Activated T-cell treated with anti-CD3 and anti-CD28 coated beads, Interleukin-2, amount 50 U/mL, for 24 hours (primary cell): ENCODE measurements at places on chromosomes 3 and 15.

DNA sequence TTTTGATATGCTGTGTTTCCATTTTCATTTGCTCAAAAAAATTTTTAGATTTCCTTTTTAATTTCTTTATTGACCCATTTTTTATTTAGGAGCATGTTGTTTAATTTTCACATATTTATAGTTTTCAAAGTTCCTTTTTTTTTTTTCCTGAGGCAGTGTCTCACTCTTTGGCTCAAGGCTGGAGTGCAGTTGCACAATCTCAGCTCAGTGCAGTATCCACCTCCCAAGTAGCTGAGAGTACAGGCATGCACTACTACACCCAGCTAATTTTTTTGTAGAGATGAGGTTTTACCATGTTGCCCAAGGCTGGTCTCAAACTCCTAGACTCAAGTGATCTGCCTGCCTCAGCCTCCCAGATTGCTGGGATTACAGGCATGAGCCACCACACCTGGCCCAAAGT, 36.2 kb downstream of the PFN2 start:
- no peak for DNase-seq

DNA sequence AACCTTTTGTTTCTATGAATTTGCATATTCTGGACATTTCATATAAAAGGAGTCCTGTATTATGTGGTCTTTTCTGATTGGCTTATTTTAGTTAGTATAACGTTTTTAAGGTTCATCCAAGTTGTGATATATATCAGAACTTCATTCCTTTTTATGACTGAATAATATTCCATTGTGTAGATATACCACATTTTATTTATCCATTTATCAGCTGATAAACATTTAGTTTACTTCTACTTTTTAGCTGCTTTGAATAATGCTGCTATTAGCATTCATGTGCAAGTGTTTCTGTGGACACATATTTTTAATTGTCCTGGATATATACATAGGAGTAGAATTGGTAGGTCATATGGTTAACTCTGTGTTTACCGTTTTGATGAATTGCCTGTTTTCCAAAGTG, 498.5 kb upstream of the ADAMTS9 start:
- no peak for DNase-seq

DNA sequence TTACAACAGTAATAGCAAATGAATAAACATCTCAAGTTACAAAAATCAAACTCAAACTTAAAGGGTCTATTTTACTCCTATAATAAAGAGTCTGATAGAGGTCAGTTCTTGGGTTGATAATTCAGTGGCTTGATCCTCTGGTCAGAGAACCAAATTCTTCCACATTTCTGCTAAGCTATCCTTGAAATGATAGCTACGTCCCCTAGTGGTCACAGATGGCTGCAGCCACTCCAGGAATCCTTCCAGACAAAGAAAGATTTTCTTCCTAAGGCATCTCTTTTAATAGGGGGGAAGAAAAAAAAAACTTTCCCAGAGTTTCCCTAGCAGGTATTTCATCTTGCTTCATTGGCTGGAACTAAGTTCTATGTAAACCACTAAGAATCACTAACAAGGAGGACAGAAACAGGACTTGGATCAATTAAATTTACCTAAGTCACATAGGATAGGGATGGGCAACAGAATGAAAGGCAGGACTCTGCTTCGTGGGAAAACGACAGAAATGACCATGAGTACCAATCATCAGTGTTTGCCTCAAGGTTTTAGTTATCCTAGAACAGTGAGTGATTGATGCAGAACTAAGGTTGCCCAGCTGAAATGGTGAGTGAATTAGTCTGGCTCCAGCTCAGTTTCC, 160.7 kb downstream of the STAC start:
- no peak for DNase-seq

GRCh38 chr3:51539291-51539941, 897 bp downstream of the RAD54L2 start:
- DNase-seq, result peak; percentile 65

- no peak for DNase-seq
These were observed 9.9 kb downstream of the ALDH1A3 start for GRCh38 chr15:100889385-100890050.

DNA sequence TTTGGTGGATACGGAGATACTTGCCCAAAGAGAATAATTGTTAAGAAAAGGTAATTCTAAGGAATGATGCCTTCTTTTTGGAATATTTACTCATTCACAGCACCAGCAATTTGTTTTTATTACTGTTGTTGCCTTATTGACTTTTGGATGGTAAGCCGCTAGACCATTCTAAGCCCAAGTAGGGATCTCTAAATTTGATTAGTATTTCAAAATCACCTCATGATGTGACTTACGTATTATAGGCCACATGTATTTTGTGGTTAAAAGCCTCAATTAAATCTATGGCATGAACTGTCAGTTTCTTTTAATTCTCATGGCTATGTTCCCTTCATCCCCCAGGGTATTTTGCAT, 94.1 kb downstream of the PLCL2 start:
- DNase-seq, result no peak

DNA sequence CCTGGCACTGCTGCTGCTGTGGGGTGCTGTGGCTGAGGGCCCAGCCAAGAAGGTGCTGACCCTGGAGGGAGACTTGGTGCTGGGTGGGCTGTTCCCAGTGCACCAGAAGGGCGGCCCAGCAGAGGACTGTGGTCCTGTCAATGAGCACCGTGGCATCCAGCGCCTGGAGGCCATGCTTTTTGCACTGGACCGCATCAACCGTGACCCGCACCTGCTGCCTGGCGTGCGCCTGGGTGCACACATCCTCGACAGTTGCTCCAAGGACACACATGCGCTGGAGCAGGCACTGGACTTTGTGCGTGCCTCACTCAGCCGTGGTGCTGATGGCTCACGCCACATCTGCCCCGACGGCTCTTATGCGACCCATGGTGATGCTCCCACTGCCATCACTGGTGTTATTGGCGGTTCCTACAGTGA, 2.1 kb downstream of the GRM2 start:
- DNase-seq, result peak; percentile 32

DNA sequence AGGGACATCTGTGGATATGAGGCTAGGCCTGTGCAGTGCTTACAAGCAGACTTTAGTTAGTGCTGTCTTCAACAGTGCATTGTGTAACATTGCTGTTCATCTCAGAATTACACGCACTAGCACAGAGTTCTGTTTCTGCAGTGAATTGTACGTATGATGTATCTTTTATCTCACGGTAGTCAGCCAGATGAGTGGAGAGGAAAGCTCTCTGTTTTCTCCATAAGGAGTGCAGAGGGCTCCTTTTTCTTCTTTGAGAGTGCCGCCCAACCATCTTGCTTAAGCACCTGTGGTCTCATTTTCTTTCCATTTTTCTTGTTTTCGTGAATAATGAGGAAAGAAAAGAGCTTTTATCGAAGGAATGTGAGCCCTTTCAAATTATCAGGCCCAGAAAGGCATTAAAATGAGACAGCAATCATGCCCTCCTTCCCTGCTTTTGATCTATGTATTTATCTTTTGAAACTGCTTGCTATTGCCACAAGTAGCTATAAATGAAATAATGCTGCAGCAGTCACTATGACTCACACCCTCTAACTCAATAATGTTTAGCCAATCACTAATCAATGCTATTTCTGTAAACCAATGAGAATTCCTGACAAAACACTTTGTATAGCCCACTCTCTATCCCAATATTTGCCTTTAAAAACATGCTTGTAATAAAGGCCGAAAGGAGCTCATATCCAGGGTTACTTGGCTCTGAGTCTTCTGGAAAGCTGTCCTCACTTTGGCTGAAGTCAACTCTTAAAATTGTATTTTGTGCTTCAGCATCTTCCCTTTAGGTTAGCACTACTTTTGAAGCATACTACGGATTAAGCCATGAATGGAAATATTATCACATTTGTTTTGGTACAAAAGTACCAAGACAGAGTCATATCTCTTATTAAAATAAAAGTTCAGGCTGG, 226.0 kb upstream of the P2RY1 start:
- no peak for DNase-seq

DNA sequence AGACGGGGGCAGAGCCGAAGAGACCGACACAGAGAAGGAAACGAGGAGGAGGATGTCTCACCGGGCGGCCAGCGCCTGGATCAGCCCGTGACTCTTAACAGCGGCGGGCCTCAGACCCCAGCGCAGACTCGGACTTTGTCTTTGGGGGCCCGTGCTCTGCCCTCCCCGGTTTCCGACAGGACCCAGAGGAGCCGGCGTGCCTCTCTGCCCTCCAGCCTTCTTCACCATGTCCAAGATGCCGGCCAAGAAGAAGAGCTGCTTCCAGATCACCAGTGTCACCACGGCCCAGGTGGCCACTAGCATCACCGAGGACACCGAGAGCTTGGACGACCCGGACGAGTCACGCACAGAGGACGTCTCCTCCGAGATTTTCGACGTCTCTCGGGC, 1.0 kb downstream of the TSC22D2 start:
- DNase-seq, result no peak

DNA sequence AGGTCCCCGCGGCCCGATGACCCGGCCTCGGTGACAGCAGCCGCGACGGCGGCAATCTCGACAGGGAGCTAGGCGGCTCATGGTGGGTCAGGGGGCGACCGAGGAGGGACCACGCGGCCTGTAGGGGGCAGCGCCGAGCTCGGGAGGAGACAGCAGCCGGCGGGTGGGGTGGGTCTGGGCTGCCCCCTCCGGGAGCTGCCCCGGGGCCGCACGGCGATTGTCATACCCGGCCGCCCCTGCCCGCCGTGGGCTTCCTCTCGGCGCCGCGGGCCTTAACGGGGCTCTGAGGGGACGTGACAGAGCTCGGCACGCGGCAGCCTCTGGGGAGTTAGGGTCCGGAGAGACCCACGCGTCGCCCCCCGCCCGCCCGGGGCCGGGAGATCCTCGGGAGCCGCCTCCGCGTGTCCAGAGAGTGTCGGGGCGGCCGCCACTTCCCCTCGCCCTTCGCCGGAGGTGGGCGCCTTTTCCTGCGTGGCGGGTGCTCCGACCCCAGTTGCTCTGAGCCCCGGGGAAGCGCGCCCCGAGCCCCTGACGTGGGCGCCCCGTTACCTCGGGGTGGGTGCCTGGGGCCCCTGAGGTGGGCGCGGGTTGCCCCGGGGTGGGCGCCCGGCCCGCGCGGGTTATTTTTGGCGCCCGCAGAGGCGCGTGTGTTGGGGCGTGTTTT, 539 bp upstream of the PLCL2 start:
- peak; percentile 88 for DNase-seq

- no peak for DNase-seq
These were observed 237.5 kb downstream of the P3H2 start for GRCh38 chr3:189883113-189883753.

DNA sequence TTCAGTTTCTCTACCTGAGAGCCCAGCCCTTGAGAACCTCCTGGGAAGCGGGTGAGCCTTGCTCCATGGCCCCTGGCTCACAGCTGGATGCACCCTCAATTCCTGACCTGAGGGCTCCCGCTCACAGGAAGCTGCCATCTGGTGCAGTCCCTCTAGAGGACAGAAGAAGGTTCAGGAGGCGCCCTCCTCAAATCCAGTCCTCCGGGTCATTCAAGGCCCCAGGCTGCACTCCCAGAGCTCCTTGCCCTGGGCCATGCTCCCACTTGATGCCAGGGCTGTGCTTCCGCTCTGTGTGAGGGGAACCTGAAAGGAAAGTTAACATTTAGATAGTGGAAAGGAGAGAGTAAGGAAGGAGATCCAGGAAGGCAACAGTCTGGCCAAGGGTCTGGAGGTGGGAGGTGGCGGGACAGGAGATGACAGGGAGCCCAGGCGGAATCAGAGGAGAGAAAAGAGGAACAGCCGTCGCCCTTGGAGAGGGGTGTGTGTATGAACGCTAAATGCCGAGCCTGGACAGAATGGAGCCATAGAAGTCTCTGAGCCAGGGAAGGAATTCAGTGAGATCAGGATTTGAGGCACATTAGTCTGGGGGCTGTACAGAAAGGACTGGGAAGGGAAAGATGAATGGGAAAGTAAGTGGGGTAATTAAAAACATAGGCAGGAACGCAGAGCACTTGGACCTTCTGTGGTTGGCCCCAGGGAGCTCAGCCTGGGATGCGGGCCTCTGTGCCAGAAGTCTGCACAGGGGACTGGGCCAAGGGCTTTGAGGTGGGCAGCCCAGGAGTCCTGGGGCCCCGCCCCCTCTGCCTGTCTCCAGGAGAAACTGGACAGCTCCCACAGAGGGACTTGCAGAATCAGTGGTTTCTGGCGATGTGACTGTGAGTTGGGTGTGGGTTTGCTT, 26.1 kb downstream of the TBC1D21 start:
- DNase-seq, result no peak

DNA sequence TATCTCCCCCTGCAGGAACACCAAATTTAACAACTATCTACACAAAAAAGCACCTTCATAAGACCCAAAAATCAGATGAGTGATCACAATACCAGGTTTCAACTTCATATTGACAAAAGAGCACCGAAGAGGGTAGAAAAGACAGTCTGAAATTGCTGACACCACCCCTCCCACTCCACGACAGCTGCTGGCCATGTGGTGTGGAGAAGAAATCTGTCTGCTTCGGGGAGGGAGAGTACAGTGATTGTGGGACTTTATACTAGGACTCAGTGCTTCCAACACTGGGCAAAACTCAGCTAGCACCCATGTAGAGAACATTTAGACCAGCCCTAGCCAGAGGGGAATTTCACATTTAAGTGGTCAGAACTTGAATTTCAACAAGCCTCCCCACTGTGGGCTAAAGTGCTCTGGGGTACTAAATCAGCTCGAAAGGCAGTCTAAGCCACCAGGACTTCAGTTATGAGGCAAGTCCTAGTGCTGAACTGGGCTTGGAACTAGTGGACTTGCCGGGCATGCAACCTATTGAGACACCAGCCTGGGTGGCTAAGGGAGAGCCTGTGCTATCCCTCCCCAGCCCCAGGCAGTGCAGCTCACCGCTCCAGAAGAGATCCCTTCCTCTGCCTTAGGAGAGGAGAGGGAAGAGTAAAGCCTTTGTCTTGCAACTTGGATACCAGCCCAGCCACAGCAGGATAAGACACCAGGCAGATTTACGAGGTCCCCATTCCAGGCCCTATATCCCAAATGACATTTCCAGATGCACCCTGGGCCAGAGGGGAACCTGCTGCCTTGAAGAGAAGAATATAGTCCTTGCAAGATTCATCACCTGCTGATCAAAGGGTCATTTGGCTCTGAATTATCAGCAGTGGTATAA, 44.6 kb upstream of the POU1F1 start:
- DNase-seq, result no peak

DNA sequence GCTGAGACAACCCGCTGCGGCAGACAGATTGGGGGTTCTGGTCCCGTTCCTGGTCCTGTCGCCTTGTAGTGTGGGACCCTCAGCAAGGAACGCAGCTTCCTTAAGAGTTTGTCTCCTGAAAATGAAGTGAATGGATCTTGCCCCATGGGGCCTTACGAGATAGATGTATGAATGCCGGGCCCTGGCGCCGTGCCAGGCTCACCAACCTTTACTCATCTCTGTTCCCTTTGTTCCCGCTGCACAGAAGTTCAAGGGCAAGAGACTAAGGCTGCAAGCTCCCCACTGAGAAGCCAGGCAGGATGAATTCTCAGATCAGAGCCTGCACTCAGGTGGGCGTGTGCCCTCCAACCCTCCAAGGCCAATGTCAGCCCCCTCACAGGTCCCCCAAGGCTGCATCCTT, 162.7 kb upstream of the IQSEC1 start:
- no peak for DNase-seq
